ENCODE measurements at places on chromosomes 1 and 21. TPM values are rescaled to one million over a fixed set of nuclear protein-coding genes. Genes with fewer than 3 reads are reported as not detected.

GRCh38 chr1:85850238-85850637, 142.0 kb upstream of the ZNHIT6 start:
- DNase-seq: peak; percentile 59

DNA sequence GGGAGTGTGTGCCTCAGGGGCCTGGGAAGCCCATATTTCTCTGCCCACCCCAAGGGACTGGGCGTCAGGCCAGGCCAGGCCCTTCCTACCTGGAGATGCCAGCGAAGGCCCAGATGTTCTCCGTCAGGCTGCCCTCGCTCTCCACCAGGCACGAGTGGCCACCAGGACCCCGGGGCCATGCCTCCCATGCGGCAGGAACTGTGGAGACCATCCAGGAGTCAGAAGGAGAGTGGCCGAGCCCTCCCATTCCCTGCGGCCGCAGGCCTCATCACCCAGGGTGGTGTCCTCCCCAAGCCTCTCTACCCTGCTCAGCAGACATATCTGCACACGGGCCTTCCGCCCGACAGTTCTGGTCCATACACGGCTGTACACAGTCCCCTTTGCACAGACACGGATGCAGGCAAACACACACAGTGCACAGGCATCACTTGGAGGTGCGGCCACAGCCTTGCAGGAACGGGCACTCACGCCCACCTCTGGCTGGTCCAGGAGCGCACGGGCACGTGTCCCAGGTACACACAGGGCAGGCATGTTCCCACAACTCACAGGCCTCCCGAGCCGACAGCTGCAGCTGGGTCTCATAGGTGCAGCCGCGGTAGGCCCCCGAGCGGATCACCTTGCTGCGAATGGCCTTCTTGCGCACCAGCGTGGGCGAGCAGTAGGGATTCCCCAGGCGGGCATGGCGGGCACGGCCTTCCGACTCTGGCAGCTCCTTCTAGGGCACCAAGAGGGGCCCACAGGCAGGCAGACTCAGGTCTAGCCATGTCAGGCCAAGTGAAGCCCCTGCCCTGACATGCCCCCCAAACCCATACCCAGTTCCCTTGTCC, 5.9 kb upstream of the KIF17 start:
- no peak for DNase-seq

DNA sequence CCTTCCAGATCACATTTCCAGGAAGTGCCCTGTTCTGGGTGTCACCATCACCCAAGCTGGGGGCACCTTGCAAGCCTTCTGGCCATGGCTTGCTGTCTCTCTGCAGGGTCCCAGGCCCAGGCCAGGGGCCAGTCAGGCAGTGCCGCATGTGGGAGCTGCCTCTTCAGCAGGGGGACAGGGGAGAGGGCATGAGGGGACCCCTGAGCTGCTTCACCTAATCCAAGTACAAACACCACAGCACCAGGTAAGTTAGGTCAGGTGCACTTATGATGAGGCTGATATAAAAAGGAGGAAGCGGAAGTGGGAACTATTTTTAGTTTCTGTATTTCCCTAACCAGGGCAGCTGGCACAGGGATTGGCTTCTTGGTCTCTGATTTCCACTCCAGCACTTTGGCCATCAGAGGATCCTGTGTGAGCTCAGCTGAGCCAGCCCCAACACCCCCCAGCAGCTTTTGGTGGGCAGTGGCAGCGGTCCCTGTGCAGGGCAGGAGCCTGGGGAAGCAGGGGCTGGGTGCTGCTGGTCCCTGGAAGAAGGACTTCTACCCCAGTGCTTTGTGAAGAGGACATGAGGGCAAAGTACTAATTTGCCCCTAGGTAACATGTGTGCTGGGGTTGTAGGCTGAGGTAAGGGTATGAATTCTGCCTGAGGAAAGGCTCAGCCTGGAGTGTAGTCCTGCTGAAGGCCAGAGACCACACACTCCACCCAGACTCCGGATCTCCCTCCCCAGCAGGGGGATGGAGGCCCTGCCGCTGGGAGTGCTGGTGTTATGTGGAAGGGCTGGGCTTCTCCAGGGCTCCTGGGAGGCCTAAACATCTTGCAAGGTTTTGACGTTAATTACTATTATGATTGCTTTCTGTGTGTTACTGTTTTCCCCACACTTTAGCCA, 3.3 kb upstream of the PCBP3 start:
- DNase-seq: no peak

GRCh38 chr1:211571998-211572397, 7.0 kb downstream of the SLC30A1 start:
- DNase-seq: no peak

- no peak for DNase-seq
Measured at GRCh38 chr21:15050568-15051377, 14.0 kb downstream of the NRIP1 start.

DNA sequence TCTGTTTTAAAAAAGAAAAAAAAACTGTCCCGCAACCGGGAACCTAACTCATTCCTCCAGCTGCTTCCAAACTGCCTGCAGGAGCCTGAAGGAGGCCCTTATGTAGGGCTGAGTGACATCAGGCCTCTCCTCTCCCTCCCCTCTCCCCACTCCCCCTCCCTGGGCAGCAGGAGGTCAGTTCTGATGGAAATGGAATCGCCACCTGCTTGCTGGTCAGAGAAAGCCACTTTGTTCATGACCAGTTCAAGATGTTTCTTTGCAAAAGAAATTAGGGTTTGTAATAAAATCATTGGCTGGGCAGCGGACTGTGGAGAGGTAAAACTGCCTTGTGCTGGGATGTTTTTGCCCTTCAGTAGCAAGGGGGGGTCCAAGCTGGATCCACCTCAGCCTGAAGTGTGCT, at the start of gene MAP1LC3C:
MAP1LC3C (minus strand) TSS at position 73 of the 400 bp plus-strand sequence. CDS start 90 bp downstream, outside the sequence.
- peak; percentile 76 for DNase-seq

Gene PIGR
- not detected for total RNA-seq

Gene SUCO
- 36.3 TPM for total RNA-seq

Gene SPRR2G
- not detected for total RNA-seq
